ENCODE measurements at places on chromosomes 13 and 19.

GRCh38 chr19:2573916-2574315 is 98.0 kb downstream of the GADD45B start:
- DNase-seq, result no peak

GRCh38 chr19:11166281-11167142 is 10.9 kb upstream of the SPC24 start:
- DNase-seq, result no peak

DNA sequence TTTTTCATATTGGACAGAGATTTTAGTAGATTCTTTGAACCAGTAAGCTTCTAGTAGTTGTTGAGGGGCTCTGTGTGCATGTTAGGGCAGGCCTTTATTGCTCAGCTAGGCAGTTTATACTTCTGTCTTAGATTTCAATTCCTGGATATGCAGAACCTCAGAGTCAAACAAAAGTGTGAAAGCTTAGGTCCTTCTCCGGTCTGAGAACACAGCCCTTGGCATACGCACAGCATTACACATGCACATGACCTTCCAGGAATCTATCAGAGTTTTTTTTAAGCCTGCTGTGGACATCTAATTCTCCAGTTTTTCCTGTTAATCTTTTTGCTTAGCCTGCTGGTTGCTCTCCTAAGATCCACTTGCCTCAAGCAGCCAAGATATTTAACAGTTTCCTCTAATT is 77.9 kb upstream of the KL start:
- no peak for DNase-seq

DNA sequence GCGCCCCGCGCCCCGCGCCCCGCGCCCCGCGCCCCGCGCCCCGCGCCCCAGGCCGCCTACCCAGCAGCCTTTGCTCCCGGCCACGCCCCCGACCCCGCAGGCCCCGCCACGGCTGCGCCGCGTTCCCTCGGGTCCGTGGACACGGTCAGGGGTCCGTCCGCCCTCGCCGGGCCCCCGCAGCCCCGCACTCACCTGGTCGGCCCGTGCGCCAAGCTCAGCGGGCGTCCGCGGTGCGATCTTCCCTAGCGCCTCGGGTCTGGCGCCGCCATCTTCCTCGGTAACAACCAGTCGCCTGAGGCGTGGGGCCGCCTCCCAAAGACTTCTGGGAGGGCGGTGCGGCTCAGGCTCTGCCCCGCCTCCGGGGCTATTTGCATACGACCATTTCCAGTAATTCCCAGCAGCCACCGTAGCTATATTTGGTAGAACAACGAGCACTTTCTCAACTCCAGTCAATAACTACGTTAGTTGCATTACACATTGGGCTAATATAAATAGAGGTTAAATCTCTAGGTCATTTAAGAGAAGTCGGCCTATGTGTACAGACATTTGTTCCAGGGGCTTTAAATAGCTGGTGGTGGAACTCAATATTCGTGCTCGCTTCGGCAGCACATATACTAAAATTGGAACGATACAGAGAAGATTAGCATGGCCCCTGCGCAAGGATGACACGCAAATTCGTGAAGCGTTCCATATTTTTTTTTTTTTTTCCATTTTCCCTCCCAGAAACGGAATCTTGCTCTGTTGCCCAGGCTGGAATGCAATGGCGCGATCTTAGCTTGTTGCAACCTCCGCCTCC is at the start of the genes MED16 and RNU6-9:
Gene MED16, minus strand, starts transcription at position 294 of the 796 bp plus-strand sequence. CDS start 2,056 bp downstream, outside the sequence.
Gene RNU6-9, plus strand, starts transcription at position 591 of the 796 bp plus-strand sequence.
- DNase-seq, result peak; percentile 90

DNA sequence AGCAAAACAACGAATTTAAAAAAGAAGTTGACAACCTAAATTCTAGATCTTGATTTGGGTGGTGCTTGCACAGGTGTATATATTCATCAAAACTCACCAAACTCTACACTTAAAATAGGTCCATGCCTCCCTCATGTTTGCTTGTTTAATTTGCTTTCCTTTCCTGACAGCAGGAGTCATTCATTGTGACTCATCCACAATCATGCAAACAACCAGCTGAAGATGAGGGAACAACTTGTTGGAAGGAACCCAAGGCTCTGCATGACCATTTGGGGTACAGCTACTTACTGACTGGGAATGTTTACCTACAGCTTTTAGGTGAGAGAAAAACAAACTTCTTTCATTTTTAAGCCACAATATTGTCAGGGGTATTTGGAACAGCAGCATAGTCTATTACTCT is 96.6 kb downstream of the RXFP2 start:
- DNase-seq, result no peak

GRCh38 chr13:50309318-50309717 is 294.1 kb downstream of the KCNRG start:
- DNase-seq, result no peak

- no peak for DNase-seq
Observed at GRCh38 chr13:52378312-52378711, 27.7 kb downstream of the THSD1 start.
